ENCODE measurements at places on chromosomes 16 and 17.

- peak; percentile 66 for DNase-seq
These were observed 5.1 kb downstream of the SNAI3 start for GRCh38 chr16:88681084-88681680.

DNA sequence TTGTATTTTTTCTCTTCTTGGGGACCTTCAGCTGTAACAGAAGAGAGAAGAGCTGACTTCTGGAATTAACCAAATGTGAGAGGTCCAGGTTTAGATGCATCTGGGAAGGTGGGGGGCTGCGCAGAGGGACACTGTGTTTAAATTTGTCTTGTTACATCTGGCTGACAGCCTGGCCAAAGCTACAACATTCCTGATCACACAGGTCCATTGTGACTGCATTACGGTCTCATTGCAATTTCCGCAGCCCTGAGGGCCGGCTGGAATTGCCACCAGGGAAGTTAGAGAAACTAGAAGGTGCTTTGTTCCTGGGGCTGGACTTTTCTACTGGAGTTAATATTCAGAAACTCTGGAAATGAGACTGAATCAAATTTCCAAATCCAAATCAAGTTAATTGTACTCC, 37.9 kb upstream of the LRRC75A start:
- DNase-seq = no peak

- no peak for DNase-seq
These were observed 5.6 kb downstream of the CPNE7 start for GRCh38 chr16:89581045-89581695.

GRCh38 chr17:43832168-43832975, 574 bp downstream of the MPP3 start:
- peak; percentile 46 for DNase-seq

DNA sequence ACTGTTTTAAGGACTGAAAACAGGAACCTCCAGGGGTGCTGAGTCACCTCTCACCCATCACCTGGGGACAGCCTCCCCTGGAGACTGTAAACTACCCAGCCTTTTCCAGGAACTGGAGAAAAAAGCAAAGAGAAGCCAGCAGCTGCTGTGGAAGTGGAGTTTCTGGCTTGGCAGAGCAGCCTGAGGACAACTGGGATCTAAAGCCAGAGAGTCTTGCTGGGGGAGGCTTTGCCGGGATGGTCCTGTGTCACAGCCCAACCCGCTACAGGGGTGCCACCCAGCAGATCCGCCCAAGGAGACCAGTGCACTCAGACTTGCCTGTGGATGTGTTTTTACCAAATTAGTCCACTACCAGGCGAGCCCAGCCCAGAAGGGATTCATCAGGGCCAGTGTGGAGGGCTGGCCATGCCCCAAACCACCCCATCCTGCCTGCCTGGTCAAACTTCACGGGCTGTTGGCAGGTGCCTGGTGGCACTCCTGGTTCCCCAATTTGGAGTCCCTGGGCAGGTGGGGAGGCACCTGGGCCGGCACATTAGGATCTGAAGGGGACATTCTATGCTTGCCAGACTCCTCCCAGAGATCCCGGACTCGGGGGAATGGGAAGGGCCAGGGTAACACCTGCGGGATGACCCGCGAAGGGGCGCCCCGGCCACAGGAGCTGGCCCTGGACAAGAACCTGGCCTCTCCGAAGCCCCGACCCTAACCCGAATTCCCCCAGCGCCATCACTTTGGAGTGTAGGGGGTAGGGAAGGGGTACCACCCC, 771 bp downstream of the MSRB1 start:
- DNase-seq = peak; percentile 40

All from stimulated activated CD4-positive, alpha-beta T cell treated with anti-CD3 and anti-CD28 coated beads, Interleukin-15, amount 100 ng/mL, for 24 hours (primary cell).